ENCODE measurements at places on chromosomes 5 and 9.

- DNase-seq: no peak
Measured at GRCh38 chr5:35383041-35383440, 152.8 kb upstream of the PRLR start.

- DNase-seq: no peak
Measured at GRCh38 chr9:16870596-16871335, at the start of gene BNC2. TSS of gene BNC2 (minus strand) at chr9:16870670. CDS start at chr9:16870648, 22 bp downstream.

DNA sequence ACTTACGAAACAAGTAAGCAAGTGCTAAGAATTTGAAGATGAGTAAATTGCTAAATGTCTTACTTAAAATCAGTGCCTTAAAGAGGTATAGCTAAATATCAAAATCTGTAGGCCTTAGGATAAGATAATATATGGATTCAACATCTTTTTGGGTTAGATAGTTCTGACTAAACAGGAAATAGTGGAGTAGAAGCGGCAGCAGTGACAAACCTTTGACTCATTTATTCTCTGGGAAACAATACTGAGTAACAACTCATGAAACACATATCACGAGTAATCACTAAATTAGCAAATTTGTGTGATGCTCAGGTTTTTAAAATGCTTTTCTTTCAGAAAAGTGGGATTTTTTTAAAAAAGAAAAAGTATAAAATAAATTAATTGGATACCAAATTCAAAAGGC lies 762.1 kb upstream of the TYRP1 start:
- no peak for DNase-seq

- DNase-seq: no peak
Measured at GRCh38 chr9:35517131-35517530, 27.2 kb downstream of the RUSC2 start.

DNA sequence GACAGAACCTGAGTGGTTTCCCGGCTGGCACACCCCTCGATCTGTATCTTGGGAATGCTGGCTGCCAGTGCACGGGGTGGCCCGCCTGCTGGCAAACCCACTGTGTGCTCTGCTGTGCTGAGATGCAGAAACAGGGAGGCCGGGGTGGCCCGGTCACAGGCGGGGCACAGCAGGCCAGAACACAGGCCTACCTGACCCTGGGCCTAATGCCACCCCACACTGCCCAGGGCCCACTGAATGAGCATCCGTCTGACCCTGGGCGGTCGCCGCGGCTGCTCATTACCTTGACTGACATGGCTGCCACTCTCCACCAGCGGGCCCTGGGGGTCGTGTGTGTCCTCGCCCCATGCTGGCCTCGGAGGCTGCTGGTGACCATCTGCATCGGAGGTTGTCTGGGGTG lies 14.2 kb upstream of the QSOX2 start:
- DNase-seq: no peak

GRCh38 chr9:16293610-16294009 lies 576.9 kb downstream of the BNC2 start:
- no peak for DNase-seq

DNA sequence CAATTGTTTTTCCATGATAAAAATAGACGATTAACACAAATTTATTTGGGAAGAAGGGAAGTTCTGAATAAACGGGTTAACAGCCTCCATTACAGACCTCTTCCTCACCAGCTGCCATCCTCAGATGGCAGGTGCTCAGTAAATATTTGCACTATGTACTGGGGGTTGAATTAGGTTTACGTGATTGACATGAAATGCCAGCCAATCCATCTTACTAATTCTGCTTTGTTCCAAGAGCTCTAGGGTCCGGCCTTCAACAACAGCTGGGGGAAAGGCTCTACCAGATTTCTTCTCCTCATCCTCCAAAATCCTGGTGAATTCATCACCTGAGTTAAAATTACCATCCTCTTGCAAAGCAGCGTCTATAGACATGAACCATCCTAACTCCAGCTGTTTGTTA lies 104.6 kb downstream of the MTX3 start:
- DNase-seq: no peak

DNA sequence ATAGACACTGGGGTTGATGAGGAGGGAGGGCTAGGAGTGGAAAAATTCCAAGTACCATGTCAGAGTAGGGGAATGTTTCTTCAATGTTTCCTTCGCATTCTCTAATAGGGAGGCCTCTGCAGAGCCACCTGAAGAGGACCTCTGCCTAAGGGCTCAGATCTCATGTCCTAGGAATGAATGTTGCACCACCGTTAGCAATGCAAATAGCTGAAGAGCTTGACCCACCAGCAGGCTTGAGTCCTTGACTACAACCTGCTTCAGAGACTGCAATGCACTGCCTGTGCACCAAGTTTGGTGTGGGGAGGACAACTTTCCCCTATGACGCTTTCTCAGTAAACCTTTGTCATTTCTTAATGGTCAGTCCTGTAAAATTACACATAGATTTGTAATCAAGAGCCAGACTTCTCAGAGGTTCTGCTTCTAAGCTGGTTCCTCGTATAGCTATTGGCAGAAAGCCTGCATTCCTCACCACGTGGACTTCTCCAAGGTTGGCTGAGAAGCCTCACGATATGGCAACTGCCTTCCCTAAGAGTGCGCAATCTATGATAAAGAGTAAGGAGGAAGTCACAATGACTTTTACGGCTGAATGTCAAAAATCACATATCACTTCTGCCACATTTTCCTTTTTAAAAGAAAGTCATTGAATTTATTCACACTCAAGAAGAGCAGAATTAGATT lies 600.7 kb upstream of the PTGER4 start:
- no peak for DNase-seq

- DNase-seq: no peak
Measured at GRCh38 chr9:27382975-27383374, 86.0 kb upstream of the EQTN start.

DNA sequence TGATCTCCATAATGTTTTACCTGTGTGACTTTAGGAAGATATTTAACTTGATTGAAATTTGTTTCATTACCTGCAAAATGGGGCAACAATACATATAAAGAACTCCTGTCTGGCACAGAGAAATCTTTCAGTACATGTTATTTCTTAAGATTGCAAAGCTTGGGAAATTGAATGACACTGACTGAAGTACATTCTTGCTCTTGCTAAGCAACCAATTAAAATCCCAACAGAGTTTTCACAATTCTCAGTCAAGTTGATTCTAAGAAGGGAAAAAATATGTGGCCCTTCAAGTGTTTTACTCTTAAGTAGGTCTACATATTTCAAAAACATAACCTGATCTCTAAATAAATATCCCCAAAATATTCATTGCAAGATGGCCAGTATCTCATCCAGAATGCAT lies 2187.0 kb upstream of the ACO1 start:
- no peak for DNase-seq

GRCh38 chr9:130537346-130538050 lies 41.9 kb upstream of the FUBP3 start:
- no peak for DNase-seq

GRCh38 chr5:134879456-134879855 lies 5.3 kb downstream of the TXNDC15 start:
- no peak for DNase-seq

DNA sequence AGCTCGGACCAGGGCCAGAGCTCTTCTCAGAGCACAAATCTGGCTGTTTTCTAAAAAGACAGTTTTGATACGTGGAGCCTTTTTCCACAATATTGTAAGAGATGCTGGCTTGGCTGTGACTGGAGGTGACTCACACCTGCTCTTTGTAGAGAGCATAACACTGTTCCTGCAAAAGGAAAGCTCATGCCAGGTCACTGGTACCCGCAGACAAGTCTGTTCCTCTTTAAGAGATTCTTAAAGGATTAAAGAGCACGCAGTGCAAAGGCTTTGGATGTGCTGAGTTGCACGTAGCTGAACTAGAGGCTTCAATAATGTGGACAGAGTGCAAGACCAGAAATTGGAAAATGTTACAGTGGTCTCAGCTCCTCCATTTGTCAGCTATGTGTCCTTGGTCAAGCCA lies 19.0 kb downstream of the ACTL7B start:
- no peak for DNase-seq

GRCh38 chr9:138024131-138024530 lies 146.5 kb downstream of the CACNA1B start:
- no peak for DNase-seq

DNA sequence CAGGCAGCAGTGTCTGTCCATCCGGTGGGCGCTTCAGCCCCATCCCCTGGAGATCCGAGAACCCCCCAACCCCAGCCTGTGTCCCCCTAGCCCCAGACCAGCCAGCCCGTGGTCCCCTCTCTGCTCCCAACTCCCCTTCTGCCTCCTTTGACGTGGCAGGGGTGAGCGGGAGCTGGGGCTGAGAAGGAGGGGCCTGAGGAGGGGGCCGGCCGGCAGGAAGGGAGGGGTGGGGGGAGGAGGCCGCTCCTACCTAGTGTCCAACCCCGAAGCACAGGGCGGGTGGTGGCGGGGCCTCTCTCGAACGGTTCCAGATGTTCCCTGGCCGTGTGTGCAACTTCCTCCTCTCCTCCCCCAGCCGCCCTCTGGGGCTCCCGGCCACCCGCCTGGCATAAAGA lies 31.0 kb downstream of the GOLGA2 start:
- DNase-seq: peak; percentile 72

Data from AG09309 (cell line).